GOT3 (cell line): ENCODE measurements at places on chromosomes 2 and 18.

- DNase-seq = no peak
Observed at GRCh38 chr2:138732651-138733050, 47.5 kb downstream of the NXPH2 start.

- no peak for DNase-seq
Observed at GRCh38 chr2:216520112-216520511, 21.5 kb downstream of the RPL37A start.

DNA sequence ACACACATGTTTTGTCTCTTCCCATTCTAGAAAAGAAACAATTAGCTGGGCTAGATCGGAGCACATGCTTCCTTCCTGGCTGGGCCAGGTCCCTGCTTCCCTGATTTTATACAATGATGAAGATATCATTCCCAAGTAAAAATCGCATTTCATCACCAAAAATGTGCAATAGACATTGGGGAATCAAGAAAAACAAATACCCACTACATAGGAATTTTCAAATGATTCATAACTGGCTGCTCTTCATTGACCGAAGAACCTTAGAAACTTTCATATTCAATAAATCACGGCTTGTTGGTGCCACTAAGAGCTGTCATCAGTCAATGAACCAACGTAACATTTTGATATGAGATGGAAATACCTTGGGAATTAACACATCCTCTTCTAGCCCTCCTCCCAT lies 373.6 kb upstream of the TRIB2 start:
- DNase-seq = no peak

DNA sequence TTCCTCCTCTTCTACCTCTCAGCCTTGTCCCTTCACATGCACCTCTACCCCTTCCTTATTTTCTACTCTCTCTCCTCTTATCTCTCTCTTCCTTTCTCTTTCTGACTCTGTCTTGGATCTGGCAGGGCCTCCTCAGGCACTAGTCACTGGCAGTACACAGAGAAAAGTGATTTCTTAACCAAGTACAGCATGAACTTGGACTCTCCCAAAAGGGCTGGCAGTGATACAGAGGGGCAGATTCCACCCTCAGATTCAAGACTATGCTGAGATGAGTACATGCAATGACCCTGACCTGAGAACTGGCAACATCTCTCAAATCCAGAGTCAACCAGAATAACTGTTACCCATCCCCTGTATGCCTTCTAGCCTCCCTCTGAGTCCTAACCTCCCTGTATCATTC lies 4.3 kb downstream of the AOX1 start:
- DNase-seq = no peak

GRCh38 chr18:24128700-24129099 lies 10.2 kb upstream of the CABYR start:
- no peak for DNase-seq

DNA sequence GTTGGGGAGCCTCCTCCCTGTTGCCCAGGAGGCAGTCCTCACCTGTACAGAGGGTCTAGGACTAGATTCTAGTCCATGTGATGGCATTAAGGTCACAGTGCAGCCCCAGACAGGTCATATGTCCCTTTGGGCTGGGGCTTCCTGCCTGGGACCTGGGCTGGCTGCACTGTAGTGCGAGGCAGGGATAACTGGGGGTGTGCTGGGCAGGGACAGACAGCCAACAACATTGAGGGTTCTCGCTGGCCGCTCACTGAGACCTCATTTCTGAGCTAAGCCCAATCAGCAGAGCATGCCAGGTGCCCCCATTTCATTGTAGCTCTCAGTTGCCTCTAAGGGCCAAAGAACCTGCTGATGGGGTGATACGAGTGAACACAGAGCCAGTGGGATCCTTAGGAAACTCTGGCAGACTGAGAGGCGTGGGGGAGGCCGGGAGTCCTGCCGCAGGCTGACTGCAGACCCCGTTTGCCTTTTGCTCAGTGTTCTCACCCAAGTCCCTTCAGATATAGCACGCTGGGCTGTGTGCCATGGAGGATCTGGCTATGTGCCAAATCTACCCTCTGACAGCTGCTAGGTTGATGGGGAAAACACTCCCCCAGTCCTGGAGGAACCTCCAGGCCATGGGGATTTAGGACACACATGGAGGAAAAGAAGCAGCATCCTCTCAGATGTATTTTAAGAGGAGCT lies 51.9 kb downstream of the DYSF start:
- no peak for DNase-seq

DNA sequence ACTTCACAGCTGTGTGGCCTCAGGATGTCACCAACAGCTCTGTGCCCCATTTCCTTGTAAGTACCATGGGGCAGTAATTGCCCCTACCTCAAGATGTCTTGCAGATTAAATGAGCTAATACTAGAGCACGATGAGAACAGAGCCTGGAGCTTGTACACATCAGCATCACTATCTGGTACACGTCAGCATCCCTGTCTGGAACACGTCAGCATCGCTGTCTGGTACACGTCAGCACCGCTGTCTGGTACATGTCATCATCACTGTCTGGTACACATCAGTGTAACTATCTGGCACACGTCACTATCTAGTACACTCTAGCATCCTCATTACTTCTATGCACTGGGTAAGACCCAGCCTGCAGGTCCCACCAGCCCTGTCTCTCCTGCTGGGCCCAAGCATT lies 37.2 kb downstream of the AQP12A start:
- DNase-seq = no peak

DNA sequence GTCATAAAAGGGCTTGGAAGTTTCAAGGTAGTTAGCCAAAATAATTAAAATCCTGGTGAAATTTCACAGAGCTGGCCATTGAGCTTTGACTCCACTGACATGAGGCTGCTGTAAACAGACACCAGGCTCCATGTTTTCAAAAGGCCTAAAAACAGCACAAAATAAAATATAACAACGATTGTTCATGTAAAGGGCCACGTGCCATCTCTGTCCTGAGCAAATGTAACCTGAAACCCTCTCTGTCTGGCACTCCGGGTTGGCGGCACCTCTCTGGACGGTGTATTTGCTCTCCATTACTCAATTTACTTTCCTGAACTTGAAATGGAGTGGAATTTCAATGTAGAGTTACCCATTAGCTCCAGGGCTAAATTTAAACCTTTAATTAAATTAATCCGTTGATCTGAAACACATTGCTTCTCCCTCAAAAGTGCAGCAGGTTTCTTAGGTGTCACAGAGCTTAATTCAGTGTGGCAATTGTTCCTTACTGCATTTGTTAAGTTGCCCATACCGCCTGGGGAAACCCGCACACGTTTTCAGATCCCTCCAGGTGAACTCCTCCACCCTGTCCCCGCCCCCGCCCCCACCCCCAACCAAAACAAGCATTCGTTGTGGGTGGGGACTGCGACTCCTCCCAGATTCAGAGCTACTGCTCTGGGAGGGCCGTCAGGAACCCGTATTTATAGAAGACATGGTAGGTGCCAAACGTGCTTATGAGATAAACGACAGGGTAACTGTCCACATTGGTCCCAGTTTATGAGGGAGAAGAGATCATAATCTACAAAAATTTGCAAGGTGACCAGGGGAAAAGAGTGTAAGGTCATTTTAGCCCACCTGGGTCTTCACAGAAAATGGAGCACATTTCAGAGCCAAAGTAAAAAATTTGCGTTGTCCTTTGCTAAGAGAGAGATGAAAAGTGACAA lies 1.2 kb upstream of the CABLES1 start:
- no peak for DNase-seq

DNA sequence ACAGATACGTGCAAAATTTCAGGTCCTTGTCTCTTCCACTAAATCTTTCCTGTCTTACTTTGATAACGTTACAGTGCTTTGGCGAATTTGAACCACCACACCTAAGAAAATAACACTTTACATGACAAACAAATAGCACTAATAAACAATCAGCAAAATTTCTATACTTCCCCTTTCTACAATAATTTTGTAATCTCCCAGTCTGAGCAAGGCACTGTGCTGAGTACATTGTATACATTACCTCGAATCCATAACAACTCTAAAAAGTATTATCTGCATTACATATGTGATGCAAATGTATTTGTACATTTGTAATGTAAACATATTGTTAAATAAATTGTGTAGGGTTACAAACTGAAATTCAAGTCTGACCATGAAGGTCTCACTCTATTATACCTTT lies 49.9 kb downstream of the RTN4 start:
- DNase-seq = no peak

- no peak for DNase-seq
Observed at GRCh38 chr2:44645937-44646336, 284.2 kb downstream of the CAMKMT start.
